Activated naive CD8-positive, alpha-beta T cell treated with anti-CD3 and anti-CD28 coated beads for 36 hours (primary cell): ENCODE measurements at places on chromosomes 1 and 21. TPM values are rescaled to one million over a fixed set of nuclear protein-coding genes. Genes with fewer than 3 reads are reported as not detected.

GRCh38 chr1:69492286-69492685 lies 75.4 kb upstream of the LRRC7 start:
- no peak overlapping the region for H3K4me3 ChIP-seq
- no peaks in the 10 kb centered on the region for H3K4me1 ChIP-seq
- H3K36me3 ChIP-seq, result no peaks in the 10 kb centered on the region
- no peaks in the 10 kb centered on the region for H3K27me3 ChIP-seq
- H3K27ac ChIP-seq, result no peak overlapping the region
- no peak for DNase-seq

GRCh38 chr1:228213917-228214808 lies 6.3 kb downstream of the OBSCN start:
- H3K4me3 ChIP-seq, result peak overlapping the region; percentile 84
- no peaks in the 10 kb centered on the region for H3K36me3 ChIP-seq
- peak; percentile 38 for DNase-seq
- H3K27me3 ChIP-seq, result no peaks in the 10 kb centered on the region

DNA sequence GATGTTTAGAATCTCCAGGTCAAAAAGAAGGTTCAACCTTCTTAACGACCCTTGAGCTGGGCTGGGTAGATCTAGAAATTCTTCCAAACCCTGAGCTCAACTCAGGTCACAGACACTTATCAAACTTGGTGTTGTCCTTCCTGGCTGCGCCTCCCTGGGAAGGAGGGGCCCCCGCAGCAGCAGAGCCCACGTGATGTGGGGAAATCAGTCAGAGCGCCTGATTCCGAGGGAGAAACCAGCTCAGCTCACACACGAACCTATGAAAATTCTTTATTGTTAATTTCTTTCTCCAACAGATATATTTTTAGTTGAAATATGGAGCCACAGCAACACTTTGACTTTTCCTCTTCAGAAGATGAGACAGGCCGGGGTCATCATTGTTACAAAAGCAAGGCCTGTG lies 24.3 kb upstream of the CLSTN1 start:
- H3K4me3 ChIP-seq, result no peak overlapping the region
- DNase-seq, result no peak
- H3K36me3 ChIP-seq, result no peaks in the 10 kb centered on the region
- peaks cover 13% of the 10 kb centered on the region for H3K4me1 ChIP-seq
- no peak overlapping the region for H3K27ac ChIP-seq
- peaks cover 4% of the 10 kb centered on the region for H3K27me3 ChIP-seq

- DNase-seq, result no peak
- H3K27ac ChIP-seq, result no peak overlapping the region
- no peak overlapping the region for H3K4me3 ChIP-seq
- no peaks in the 10 kb centered on the region for H3K4me1 ChIP-seq
- no peaks in the 10 kb centered on the region for H3K36me3 ChIP-seq
Observed at GRCh38 chr1:38613996-38614395, 245.6 kb downstream of the RRAGC start.

DNA sequence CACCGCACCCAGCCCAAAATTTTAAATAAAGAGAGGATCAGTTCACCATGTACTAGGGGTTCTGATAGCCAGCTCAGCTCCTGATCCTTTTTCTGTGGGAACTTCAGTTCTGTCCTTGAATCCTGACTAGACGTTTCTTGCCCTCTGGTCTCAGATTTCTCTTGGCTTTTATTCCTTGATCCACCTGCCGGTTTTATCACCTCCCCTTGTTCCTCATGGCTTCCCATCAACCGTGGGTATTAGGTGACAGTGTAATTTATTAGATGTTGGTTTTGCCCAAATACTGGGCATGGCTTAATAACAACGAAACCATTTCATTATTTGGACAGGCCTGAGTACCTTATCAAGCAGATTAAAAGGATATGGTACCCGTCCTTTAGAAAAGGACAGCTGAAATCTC lies 22.5 kb downstream of the SLC45A1 start:
- H3K4me3 ChIP-seq, result no peak overlapping the region
- H3K4me1 ChIP-seq, result no peaks in the 10 kb centered on the region
- H3K27me3 ChIP-seq, result no peaks in the 10 kb centered on the region
- no peak for DNase-seq
- H3K36me3 ChIP-seq, result peaks cover 2% of the 10 kb centered on the region

WNT4 gene
- total RNA-seq, result not detected

RGS18 gene
- not detected for total RNA-seq

GRCh38 chr21:42845296-42845965 lies 33.9 kb downstream of the WDR4 start:
- H3K4me1 ChIP-seq, result peaks cover 6% of the 10 kb centered on the region
- no peak for DNase-seq
- H3K27ac ChIP-seq, result no peak overlapping the region
- peaks cover 40% of the 10 kb centered on the region for H3K36me3 ChIP-seq
- no peak overlapping the region for H3K4me3 ChIP-seq

DNA sequence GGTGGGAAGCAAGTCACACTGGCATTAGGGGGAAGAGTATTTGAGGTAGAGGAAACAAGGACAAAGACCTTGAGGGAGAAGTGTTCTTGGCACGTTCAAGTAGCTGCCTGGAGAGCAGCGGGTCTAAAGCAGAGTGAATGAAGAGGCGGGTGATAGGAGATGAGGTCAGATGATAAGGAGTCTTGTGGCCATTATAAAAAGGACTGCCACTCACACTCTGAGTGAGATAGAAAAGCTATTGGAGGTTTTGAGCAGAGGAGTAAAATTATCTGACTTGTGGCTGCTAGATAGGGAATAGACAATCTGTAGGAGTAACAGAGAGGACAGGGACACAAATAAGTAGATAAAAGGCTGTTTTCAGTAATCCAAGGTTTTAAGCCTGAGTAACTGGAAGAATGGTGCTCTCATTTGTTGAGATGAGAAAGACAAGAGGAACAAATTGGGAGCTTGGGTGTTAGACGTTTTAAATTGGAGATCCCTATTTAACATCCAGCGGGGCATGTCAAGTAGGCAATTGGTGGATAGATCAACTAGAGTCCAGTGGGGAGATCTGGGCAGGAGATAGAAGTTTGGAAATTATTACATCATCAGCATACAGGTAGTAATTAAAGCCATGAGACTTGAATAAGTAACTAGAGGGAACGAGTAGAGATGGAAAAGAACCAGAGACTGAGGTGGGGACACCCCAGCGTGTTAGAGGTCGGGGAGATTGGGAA lies 43.7 kb downstream of the HENMT1 start:
- no peak overlapping the region for H3K4me3 ChIP-seq
- H3K36me3 ChIP-seq, result no peaks in the 10 kb centered on the region
- H3K27ac ChIP-seq, result no peak overlapping the region
- H3K27me3 ChIP-seq, result no peaks in the 10 kb centered on the region

DNA sequence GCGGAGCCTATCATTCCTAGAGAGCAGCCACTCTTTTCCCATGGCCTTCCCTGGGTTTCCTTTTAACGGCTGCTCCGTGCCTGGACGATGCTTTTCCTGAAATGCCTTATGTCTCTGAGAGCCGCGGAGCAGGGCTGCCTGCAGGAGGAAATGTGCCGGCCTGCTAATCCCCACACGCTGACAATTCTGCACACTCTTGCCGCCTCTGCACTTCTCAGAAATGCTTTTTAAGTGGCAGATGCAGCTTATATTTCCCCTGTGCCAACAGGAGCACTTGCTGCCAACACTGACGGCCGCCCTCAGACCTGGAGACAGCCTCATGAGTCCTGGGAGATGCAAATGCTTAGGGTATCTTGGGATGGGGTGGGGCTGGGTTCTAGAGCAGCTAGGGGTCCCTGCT lies 253.2 kb downstream of the GRIK3 start:
- no peaks in the 10 kb centered on the region for H3K36me3 ChIP-seq
- no peak overlapping the region for H3K27ac ChIP-seq
- H3K4me1 ChIP-seq, result no peaks in the 10 kb centered on the region

GRCh38 chr1:115469703-115470476 lies 131.8 kb upstream of the NGF start:
- DNase-seq, result peak; percentile 22
- no peak overlapping the region for H3K27ac ChIP-seq

TRIM67 gene
- total RNA-seq, result not detected

INSRR gene
- 0.20 TPM for total RNA-seq

GRCh38 chr1:209646558-209646957 lies 5.7 kb downstream of the LAMB3 start:
- H3K27ac ChIP-seq, result no peak overlapping the region
- H3K4me3 ChIP-seq, result no peak overlapping the region
- no peak for DNase-seq
- no peaks in the 10 kb centered on the region for H3K36me3 ChIP-seq
- peaks cover 14% of the 10 kb centered on the region for H3K4me1 ChIP-seq

DNA sequence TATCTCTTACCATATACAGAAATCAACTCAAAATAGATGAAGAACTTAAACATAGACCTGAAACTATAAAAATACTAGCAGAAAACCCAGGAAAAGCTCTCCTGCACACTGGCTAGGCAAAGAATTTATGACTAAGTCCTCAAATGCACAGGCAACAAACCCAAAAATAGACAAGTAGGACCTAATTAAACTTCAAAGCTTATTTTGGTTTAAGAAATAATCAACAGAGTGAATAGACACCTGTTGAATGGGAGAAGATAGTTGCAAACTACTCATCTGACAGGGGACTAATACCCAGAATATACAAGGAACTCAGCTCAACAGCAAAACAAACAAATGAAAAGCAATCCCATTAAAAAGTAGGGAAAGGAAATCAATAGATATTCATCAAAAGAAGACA lies 40.7 kb downstream of the WARS2 start:
- no peak overlapping the region for H3K27ac ChIP-seq
- H3K27me3 ChIP-seq, result no peaks in the 10 kb centered on the region
- H3K4me1 ChIP-seq, result no peaks in the 10 kb centered on the region
- H3K4me3 ChIP-seq, result no peak overlapping the region
- H3K36me3 ChIP-seq, result peaks cover 21% of the 10 kb centered on the region

GRCh38 chr1:22702296-22703085 lies 8.1 kb upstream of the EPHB2 start:
- H3K4me3 ChIP-seq, result no peak overlapping the region
- no peaks in the 10 kb centered on the region for H3K4me1 ChIP-seq
- DNase-seq, result no peak
- H3K27ac ChIP-seq, result no peak overlapping the region

DNA sequence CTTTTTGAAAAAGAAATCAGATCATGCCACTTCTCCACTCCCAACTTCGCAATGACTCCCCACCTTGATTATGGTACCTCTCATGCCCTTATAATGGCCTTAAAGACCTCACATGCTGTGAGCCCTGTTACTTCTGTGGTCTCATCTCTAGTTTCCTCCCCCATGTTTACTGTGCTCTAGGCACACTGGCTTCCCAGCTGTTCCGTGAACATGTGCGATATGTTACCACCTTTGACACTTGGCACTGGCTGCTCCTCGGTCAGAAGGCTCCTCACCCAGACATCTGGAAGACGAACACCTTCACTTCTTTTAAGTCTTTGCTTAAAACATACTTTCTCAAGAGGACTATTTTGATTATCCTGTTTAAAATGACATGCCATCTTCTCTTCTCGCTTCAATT lies 14.3 kb upstream of the NTMT2 start:
- no peak for DNase-seq
- no peak overlapping the region for H3K4me3 ChIP-seq
- no peaks in the 10 kb centered on the region for H3K36me3 ChIP-seq
- no peak overlapping the region for H3K27ac ChIP-seq
- peaks cover 2% of the 10 kb centered on the region for H3K4me1 ChIP-seq

DNASE2B gene
- total RNA-seq, result not detected

DNA sequence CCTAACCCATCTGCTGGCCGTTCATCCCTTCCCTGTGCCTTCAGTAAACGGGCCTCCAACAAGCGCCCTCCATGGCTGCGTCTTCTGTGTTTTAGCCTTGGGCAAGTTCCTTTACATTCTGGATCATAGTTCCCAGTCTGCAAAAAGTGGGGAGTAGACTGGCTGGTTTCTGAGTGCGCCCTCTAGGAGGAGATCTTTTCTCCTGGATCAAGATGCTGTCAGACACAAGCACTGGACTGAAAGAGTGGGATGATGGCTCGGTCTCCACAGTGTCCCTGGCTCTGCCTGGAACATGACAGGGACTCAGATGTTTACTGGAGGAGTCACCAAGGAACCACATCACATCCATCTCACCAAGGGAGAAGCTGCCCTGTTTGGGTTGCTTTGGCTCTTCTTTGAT lies 88.8 kb downstream of the PRDM2 start:
- peaks cover 28% of the 10 kb centered on the region for H3K36me3 ChIP-seq
- H3K27me3 ChIP-seq, result no peaks in the 10 kb centered on the region
- peak overlapping the region; percentile 56 for H3K27ac ChIP-seq
- DNase-seq, result no peak
- no peak overlapping the region for H3K4me3 ChIP-seq

MFSD2A gene
- total RNA-seq, result 22.3 TPM

GRCh38 chr1:153349363-153350320 lies 1.0 kb upstream of the PGLYRP4 start:
- peaks cover 18% of the 10 kb centered on the region for H3K4me1 ChIP-seq
- H3K27ac ChIP-seq, result no peak overlapping the region
- no peaks in the 10 kb centered on the region for H3K36me3 ChIP-seq
- no peak for DNase-seq
- H3K27me3 ChIP-seq, result peaks cover 44% of the 10 kb centered on the region

TMEM167B gene
- total RNA-seq, result 26.5 TPM

GJA8 gene
- not detected for total RNA-seq

DNA sequence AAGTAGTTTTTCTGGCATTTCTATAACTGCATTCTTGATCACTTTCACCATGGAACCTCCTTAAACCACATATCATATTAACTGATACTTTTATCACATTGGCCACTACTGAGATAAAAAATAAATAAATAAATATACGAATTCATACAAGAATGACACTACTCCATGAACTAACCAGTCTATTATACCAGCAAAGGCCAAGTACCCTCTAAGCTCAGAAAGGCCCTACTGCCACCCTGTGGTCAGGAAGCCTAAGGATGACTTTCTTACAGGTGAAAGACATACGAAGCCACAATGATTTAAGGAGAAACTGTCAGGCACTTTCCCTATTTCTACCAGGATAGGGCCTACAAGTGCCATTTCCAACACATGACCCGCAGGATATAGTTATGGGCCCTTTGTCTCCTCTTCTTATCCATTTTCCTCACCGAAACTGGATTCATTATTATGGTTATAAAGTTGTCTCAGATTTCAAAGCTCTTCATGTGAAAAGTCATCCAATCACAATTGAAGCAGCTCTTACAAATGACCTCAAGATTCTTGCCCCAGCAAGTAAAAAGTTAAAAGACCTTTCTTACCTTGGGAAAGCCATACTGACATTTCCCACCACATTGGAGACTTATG lies 23.9 kb downstream of the DNAJC8 start:
- H3K4me3 ChIP-seq, result no peak overlapping the region
- H3K4me1 ChIP-seq, result peaks cover 3% of the 10 kb centered on the region
- H3K36me3 ChIP-seq, result peaks cover 15% of the 10 kb centered on the region
- no peak overlapping the region for H3K27ac ChIP-seq

GRCh38 chr1:54653036-54653435 lies 11.4 kb downstream of the MROH7 start:
- no peak overlapping the region for H3K4me3 ChIP-seq
- H3K27me3 ChIP-seq, result no peaks in the 10 kb centered on the region
- H3K36me3 ChIP-seq, result no peaks in the 10 kb centered on the region
- no peak for DNase-seq

IL10 gene
- total RNA-seq, result not detected

CHODL gene
- total RNA-seq, result 0.21 TPM

GRCh38 chr1:46687093-46687659 lies 15.5 kb downstream of the TEX38 start:
- no peak overlapping the region for H3K27ac ChIP-seq
- H3K4me3 ChIP-seq, result no peak overlapping the region
- peaks cover 23% of the 10 kb centered on the region for H3K4me1 ChIP-seq

GRCh38 chr1:79708646-79709265 lies 702.2 kb upstream of the ADGRL4 start:
- DNase-seq, result no peak
- H3K4me3 ChIP-seq, result no peak overlapping the region
- H3K36me3 ChIP-seq, result no peaks in the 10 kb centered on the region
- H3K27ac ChIP-seq, result no peak overlapping the region
- no peaks in the 10 kb centered on the region for H3K27me3 ChIP-seq
- H3K4me1 ChIP-seq, result no peaks in the 10 kb centered on the region
